ENCODE measurements at places on chromosomes 7 and 10.

DNA sequence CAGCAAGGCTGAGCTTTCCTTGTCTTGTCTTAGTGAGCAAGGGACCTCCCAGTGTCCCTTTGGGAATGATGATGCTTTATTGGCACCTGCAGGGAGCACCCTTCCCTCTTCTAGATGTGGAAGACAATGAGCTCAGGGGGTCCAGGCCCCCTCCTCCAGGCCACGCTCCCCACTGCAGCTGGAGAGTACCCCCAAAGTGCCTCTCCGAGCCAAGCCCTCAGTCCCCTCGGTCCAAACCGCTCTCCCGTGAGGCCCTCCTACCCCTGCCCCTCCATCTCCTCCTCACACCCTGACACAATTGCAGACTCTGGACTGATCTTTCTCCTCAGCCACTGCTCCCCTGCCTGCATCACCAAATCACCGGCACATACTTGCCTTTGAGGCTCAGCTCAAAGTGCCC is 16.7 kb downstream of the RBP3 start:
- DNase-seq, result no peak

- DNase-seq, result no peak
These were observed 43.8 kb downstream of the ETV1 start for GRCh38 chr7:13945670-13946069.

DNA sequence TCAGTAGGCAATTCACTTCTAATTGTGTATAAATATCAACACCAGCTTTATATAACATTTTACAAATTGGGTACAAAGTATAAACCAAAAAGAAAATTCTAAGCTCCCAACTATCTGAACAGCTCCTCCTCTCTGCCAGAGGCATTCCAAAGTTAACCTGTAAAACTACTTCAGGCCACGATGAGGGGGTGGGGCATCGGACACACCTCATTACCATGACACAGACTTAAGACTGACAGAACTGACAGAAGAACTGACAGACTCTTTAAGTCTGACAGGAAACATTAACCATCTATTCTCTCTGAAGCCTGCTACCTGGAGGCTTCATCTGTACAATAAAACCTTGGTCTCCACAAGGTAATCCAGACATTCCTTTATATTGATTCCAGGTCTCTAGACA is 12.3 kb downstream of the ESYT2 start:
- DNase-seq, result peak; percentile 42

DNA sequence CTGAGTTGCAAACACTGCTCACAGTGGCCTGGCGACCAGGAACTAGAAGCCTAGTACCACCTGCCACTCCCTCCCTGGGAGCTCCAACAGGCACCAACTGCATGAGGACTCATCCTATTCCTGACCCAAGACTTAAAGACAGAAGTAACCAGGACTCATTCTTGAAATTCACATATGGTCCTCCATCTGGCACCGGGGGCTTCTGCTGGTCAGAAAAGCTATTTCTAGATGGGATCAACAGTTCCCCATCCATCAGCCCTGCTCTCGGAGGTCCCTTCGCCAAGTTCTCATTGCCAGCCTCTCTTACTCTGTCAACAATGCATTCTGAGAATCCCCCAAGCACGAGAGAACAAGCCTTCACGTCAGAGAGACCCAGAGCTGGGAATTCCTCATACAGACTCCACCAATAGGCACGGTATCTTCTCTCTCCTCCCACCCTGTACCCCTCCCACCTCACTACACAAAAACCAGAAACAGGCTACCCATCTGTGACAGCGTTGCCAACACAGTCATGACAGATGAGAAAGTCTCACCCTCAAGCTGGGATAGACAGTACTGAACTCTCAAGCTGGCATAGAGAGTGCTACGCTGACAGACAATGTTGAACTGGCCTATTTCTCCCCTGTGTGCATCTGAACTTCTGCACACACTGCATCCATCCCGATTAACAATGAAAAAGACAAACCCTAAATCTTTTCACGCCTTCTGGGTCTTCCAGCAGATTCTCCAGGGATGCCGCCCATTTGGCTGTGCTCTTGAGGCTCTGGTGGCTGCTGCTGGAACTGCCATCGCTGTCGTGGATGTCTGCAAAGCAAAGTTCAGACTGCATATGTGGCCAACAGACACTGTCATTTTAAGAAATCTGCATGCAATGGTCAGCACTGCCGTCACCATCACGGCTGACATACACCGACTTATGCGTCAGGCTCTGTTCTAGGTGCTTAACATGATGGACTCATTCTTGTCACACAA is 15.6 kb downstream of the RGS10 start:
- no peak for DNase-seq

GRCh38 chr7:157003756-157004520 is 6.5 kb downstream of the MNX1 start:
- DNase-seq, result no peak

DNA sequence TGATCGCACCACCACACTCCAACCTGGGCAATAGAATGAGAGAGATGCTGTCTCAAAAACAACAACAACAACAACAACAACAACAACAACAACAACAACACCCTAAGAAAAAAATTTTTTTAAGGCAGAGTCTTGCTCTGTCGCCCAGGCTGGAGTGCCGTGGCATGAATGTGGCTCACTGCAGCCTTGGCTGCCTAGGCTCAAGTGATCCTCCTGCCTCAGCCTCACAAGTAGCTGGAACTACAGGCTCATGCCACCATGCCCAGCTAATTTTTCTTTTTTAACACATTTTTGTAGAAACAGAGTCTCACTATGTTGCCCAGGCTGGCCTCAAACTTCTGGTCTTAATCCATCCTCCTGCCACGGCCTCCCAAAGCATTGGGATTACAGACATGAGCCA is 18.6 kb downstream of the ALDH18A1 start:
- no peak for DNase-seq

DNA sequence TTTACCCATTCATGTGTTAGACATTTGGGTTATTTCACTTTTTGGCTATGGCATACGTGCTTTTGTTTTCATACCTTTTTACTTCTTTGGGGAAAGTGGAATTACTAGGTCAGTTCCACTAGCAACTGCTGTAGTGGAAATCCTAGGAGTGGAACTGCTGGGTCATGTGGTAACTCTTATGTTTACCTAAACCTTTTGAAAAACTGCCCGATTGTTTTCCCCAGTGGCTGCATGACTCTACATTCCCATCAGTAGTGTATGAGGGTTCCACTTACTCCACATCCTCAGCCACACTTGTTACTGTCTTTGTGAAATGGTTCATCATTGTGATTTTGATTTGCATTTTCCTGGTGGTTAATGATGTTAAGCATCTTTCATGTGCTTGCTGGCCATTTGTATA is 82.3 kb downstream of the TAX1BP1 start:
- no peak for DNase-seq

DNA sequence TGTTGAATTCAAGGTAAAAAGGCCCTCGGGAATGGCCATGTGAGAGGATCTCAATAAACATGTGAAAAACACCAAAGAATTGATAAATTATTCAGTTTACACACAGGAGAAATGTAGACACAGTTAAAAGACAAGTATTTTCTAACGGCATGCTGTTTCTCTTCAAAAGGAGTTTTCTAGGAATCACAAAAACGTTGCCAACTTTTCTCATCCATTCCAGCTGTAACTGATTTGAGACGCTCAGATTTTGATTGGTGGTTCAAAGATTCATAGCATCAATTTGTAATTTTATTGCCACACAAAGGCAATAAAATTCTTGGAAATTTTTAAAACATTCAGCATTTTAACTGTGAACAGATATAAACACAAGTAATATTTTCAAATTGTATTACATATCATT is 384.9 kb upstream of the PFKP start:
- no peak for DNase-seq

- no peak for DNase-seq
These were observed 13.0 kb upstream of the AP5Z1 start for GRCh38 chr7:4762121-4763055.

- no peak for DNase-seq
These were observed 101.1 kb upstream of the PPIF start for GRCh38 chr10:79246209-79246581.

- DNase-seq, result no peak
These were observed 4.6 kb downstream of the DCLRE1C start for GRCh38 chr10:14949291-14949690.

GRCh38 chr7:23109470-23109869 is 3.9 kb downstream of the KLHL7 start:
- no peak for DNase-seq

GRCh38 chr7:98802088-98802780 is 67.6 kb downstream of the TMEM130 start:
- DNase-seq, result peak; percentile 21

DNA sequence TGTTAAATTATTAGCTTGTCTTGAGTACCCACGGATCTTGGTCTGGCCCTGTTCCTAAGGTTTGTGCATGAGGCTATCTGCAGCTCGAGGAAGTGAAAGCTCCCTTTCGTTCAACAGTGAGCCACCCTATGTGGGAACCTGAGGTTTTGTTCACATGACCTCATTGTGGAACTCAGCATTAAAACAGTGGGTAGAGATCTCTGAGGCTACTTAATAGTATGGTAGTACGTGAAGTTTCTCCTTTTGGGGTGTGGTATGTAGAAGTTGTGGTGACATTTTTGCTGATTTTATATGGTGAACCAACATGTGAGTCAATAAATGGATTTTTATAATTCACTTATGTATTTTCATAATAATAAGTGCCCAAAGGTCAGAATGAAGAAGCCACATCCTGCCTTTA is 252.7 kb upstream of the FERD3L start:
- DNase-seq, result no peak

- DNase-seq, result no peak
These were observed 2.4 kb upstream of the PKD1L1 start for GRCh38 chr7:47950714-47951113.

DNA sequence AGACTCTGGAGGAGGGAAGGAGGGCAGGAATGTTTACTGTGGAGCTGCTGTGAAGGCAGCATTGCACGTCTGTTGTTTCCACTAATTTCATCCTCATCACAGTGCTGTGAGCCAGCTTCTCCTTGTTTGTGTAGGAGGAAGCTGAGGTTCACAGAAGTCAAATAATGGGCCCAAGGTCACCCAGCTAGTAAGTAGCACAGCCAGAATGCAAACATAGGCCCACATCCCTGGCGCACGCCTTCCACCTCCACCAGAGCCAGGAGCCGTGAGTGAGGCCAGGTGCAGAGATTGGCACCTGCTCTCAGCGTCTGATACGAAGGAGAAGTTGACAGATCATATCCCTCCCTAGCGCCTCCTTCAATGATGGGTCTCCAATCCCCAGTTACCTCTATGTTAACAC is 93.6 kb downstream of the HTR5A start:
- no peak for DNase-seq

DNA sequence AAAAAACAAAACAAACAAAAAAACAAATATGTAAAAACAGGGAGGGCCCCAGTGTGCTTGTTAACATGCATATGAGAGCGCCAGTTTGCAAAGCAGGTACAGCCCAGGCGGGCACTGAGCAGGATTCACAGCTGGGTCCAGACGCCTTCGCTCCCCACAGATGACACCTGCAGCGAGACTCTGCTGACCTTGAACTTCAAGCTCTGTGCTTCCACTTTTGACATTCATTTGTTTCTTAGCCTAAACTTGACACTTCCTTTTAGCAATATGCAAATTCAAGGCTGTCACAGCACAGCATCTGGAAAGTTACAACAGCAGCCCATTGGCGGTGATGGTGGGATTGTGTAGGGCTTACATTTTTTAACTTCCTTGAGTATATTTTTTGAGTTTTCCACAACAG is 88.8 kb upstream of the TNS3 start:
- DNase-seq, result no peak

GRCh38 chr7:72334066-72334465 is 78.1 kb downstream of the CALN1 start:
- DNase-seq, result no peak

- DNase-seq, result no peak
These were observed 10.5 kb downstream of the UBTD1 start for GRCh38 chr10:97509120-97509680.

DNA sequence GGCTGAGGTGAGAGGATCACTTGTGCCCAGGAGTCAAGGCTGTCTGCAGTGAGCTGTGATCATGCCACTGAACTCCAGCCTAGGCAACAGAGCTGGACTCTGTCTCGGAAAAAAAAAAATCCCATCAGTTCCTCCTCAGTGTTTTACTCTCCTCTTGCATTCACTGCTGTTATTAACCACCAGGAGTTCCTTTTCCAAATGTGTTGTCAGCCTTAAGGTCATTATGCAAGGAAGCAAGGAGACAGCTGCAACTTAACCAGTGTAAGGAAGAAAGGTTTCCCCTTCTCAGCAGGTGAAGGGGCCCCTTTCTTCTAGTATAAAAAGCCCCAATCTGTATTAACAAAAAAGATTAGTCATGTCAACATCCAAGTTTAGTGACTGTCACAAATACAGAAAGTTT is 86.6 kb upstream of the LEP start:
- no peak for DNase-seq

DNA sequence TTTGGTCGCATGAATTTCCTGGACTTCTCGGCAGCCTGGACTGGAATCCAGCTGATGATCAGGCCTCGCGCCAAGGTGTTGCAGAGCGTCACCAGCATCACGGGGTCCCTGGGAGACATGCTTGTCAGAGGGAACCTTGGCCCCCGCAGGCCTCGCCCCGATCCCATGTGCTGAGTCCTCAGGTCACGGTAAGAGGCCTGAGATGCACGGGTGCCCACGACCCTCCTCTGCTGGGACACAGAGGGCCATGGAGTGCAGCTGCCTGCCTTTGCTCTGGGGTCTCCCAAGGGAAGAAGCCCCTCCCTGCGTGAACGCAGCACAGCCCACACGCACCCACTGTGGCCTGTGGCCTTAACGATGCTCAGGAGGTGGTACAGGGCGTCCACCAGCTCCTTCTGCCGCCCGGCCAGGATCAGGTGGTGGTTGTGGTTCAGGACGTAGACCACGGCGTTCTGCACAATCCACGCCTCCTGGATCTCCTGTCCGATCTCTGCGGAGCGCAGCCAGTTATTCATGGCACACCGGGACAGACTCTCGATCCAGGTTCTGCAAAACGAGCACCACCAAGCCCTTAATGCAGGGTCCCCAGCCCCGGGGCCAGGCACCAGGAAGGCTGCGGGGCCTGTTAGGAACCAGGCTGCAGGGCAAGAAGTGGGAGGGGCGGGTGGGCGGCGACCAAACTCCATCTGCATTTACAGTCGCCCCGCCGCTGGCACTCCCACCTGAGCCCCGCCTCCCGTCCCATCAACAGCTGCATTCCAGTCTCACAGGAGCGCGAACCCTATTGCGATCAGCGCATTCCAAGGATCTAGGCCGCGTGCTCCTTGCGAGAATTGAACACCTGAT is 29.4 kb downstream of the CFAP46 start:
- no peak for DNase-seq

- DNase-seq, result no peak
These were observed 9.2 kb downstream of the ZSCAN25 start for GRCh38 chr7:99625961-99626360.

DNA sequence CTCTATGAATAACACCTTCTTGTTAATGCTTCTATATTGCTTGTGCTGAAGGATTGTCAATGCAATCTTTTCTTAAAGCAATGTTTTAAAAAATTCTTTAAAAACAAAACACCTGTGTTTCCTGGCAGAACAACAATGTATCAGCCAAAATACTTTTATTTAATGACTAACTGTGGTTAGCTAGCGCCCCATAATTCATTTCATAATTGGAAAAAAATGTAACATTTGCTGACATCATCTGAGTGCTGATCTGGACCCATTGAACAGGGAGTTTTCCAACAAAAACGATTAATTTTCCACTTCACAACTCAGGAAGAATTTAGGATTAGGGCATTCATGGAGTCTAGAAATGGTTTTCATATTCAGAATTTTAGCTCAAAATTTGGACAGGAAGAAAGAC is 137.6 kb upstream of the CDK6 start:
- no peak for DNase-seq

All from CD4-positive, alpha-beta T cell treated with Interleukin-21 for 1 hour (primary cell).